Karpas-422 (cell line): ENCODE measurements at places on chromosomes 13 and 19. TPM values are rescaled to one million over a fixed set of nuclear protein-coding genes. Genes with fewer than 3 reads are reported as not detected.

DNA sequence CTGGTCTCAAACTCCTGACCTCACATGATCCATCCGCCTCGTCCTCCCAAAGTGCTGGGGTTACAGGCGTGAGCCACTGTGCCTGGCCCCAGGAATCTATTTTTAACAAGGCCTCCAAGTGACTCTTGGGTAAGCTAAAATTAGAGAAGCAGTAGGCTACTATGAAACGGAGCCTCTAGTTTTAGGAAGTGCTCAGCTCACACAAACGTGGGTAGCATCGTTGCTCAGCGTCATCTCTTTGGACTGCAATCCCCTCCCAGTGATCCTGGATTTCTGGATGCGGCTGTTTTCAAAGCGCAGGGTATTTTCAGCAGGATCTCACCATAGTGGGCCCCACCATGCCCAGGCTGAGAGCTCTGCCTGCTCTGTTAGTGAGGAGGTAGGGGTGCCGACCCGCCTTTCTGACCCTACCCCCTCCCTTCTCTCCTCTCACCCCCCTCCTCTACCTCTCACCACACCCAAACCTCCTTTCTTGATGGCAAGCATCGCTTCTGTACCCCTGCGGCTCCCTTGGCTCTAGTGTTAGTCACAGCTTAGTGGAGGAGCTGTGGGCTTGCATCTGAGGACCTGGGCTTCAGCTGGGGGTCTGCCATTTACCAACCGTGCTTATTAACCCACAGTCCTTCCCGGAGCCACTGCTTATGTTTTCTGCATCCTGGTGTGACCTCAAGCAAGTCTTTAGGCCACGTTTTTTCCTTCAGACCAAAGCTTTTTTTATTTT, 34.2 kb downstream of the GJA3 start:
- no peaks in the 10 kb centered on the region for H3K36me3 ChIP-seq
- no peak overlapping the region for H3K4me3 ChIP-seq
- no peak overlapping the region for H3K27ac ChIP-seq
- H3K4me1 ChIP-seq = peaks cover 5% of the 10 kb centered on the region; the same call in 1 of the 2 replicates

DNA sequence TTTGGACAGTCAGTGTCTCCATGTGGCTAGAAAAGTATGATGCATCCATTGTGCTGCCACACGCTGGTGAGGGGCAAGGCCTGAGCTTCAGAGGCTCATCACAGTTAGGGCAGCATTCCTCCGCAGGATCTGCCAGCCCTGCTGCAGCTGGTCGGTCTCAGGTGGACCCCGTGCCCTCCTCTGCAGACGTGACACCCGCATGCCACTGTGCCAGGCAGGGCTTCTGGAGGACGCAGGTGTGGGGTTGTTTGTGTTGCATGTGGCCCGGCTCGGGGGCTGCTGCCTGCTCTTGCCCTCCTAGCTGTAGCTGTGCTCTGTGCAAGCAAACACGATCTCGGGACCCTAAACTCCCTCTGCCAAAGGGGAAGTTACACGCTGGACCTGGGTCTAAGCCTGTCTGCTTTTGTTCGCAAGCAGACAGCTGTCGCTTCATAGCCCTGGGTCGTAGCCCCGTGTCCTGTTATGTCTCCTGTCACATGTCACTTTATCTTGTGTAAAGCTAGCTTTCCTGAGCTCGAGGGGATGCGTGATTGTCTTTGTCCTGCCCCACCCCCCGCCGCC, 45.3 kb downstream of the SLC7A9 start:
- no peak overlapping the region for H3K27ac ChIP-seq
- DNase-seq = no peak
- no peaks in the 10 kb centered on the region for H3K27me3 ChIP-seq
- no peaks in the 10 kb centered on the region for H3K4me1 ChIP-seq

DNA sequence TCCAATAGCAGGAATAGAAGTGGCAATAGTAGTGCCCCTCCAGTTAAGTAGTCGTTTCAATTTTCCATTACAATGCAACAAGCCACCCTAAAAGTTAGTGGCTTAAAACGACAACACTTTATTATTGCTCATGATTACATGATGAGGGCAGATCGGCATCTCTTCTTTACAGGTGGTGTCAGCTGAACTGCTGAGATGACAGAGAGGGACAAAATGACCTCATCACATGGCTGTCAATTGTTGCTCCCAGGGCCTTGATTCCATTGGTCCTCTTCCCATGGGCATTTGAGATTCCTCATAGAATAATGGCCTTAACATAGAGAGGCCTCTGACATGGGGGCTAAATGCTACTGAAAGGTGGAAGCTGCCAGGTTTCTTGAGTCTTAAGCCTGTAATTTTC, 679.8 kb upstream of the KLHL1 start:
- no peaks in the 10 kb centered on the region for H3K27me3 ChIP-seq
- no peak overlapping the region for H3K4me3 ChIP-seq
- no peaks in the 10 kb centered on the region for H3K36me3 ChIP-seq
- H3K27ac ChIP-seq = no peak overlapping the region
- no peak for DNase-seq

GRCh38 chr19:23993440-23993839, 78.8 kb downstream of the ZNF726 start:
- DNase-seq = no peak
- H3K36me3 ChIP-seq = no peaks in the 10 kb centered on the region
- H3K27ac ChIP-seq = no peak overlapping the region
- no peaks in the 10 kb centered on the region for H3K4me1 ChIP-seq

TEX26 gene
- not detected in 2 replicates for total RNA-seq
